ENCODE measurements at places on chromosomes 6 and 20.

DNA sequence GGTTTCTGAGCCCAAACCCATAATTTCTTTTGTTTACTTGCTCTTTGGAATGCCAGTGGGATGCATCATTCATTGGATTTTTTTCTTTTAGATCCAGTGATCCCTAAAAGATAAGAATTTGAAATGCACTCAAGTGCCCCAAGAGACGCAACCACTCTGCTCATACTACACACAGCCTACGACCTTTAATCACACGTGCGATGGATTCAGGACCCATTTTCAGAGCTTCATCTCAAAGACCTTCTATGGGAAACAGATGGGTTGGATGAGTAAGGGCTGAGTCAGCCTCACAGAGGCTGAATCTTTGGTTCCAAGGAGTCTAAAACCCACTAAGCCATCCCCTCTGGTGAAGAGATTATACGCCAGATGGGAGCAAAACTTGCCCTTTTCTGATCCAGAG, 265.5 kb upstream of the EXOC2 start:
- DNase-seq, result no peak

DNA sequence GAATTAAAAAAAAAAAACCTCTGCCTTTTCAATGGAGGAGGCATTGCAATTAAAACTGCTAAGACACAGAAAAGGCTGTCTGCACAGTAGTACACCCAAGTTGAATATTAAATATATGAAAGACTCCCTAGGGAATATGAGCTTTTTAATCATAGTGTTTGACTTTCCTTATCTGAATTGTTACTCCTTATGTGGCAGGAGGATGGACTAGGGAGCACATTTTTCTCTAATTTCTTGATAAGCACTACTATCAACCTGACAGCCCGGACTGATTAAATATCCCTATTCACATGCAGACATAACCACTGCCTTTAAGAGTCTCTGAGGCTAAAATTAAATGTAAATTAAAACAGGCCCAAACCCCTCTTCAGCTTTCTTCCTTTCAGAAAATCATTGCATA, 428.6 kb upstream of the GJE1 start:
- DNase-seq, result no peak

DNA sequence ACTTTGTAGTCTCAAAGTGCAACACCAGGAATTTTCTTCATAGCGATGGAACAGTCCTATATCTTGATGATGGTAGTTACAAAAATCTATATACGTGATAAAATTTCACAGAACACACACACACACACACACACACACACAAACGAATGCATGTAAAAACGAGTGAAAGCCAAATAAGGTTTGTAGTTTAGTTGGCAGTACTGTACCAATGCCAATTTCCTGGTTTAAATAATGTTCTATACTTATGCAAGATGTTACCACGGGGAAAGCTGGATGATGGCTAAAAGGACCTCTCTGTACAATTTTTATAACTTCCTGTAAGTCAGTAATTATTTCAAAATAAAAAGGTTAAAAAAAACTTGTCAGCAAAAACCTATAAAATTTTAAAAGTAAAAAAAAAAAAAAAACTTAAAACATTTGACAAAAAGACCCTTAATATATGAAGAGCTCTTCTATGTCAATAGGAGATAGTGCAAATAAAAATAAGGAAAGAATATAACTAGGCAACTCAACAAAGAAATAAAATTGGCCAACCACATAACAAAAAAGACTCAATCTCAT, 37.6 kb downstream of the PDSS2 start:
- DNase-seq, result no peak

DNA sequence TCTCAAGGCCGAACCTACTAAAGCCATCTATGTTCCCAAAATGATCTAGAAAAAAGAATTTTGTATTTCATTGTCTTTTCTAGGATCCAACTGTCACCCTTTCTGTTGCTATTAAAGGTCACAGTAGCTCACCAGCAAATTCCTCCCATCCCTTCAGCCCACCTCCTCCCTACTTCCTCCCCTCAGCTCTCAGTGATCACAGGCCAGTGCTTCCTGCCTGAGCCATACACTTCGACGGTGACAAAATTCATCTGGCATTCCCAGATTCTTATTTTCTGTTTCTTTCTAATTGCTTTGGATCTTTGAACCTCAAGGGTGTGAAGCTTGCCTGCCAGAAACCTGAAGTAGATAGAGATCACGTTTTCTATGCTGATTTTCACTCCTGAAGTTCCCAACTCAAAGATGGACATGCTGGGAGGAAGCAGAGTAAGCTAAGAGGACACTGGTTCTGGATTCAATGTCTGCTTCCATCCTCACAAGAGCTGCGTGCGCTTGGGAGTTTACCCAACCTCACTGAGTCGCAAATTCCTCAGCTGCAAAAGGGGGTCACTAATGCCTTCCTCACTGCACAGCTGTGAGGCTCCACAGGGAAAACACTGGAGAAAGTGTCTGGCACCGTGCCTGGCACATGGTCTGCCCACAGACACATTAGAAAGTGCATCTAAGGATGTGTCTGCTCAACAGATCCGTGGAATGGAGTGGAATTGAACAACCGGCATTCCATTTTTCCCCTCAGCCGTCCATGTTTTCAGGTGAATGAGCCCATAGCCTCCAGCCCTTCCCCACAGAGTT, 34.5 kb downstream of the MDGA1 start:
- DNase-seq, result no peak

- DNase-seq, result no peak
Measured at GRCh38 chr20:62916703-62917476, 9.4 kb downstream of the DIDO1 start.

- DNase-seq, result no peak
Measured at GRCh38 chr20:11912013-11912658, 5.6 kb upstream of the BTBD3 start.

DNA sequence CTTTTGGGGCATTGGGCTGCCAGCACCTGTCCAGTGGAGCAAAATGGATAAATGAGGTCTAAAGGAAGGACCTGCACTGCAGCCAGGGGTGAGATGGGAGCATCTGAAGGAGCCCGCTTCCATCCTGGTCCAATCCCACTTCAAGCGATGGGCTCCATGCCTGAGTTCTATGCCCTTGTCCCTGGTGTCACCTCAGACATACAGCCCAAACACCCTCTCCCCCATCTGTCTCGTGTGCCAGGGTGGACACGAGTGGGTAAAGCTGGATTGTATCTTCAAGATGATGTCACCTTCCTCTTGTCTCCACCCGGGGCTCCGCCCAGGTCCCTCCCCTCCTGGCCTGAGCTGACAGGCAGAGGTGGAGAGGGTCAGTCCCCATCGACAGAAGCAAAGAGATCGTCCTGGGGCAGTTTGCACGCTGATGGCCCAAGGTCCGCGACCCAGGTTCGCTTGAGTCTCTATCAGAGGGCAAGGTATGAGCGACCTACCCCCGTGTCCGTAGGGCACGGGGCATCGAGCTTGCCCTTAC, 544 bp downstream of the SMIM29 start:
- DNase-seq, result no peak

DNA sequence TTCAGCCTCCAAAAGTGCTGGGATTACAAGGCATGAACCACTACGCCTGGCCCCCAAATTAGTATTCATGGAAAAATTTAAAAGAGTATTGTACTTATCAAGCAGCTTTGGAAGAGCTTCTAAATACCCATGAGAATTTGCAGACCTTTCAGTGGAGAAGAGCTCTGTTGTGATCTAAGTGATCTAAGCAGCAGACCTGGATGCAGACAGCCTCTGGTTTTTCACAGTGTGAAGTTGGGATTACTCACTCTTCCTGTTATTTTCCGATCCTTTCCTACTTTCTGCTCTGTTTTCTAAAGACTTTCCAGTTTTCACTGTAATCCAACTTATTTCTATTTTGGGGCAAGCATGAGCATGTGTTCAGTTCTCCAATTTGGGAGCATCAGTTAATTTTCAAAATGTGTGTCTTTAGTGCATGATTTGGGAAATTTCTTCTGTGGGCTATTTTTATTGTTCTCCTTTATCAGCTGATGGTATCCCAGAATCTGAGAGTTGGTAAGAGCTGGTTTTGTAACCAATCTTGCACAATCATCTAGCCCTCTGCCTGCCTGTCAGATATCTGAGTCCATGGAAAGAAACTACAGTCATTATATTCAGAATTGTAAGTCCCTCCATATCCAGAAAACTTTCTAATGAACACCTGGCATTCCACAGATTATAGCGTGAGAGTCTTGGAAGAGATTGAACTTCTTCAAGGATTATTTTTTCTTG, 207.7 kb upstream of the DTNBP1 start:
- DNase-seq, result no peak

GRCh38 chr20:5996765-5997164, 46.3 kb downstream of the MCM8 start:
- no peak for DNase-seq

GRCh38 chr20:7708112-7708511, 232.1 kb downstream of the HAO1 start:
- no peak for DNase-seq

DNA sequence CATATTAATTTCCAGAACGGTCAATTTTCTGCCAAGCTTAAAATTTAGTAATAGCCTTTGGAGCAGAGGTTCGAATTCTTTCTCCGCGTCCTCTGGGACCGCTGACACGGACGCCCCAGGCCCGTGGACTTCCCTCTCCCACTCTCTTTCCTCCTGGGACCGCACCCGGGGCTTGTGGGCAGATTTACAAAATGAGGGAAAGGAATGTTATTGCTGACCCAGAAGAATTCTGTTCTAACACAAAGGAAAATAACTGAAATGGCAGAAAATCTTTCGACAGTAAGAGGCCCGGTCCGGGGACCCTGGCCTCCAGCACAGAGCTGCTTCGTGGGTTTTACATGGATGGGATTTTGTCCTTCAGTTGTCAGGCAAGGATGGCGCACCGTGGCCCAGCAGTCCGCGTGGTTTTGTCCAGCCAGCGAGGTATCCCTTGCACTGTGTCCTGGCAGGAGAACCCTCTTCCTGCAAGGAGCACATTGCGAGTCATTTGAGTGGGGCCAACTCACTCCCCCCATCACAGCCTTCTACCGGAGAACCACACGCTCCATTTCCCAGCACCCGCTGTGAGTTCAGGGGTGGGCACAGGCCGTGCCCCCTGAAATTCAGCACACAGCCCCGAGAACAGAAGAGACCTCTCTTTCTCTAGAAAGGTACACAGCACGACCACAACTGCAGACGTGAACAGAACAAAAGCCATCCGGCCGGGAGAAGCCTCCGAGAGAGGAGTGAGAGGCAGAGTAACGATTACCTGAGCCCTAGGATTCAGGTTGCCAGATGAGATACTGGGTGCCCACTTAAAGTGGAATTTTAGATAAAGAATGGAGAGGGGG, 106.0 kb upstream of the AFDN start:
- DNase-seq, result no peak

DNA sequence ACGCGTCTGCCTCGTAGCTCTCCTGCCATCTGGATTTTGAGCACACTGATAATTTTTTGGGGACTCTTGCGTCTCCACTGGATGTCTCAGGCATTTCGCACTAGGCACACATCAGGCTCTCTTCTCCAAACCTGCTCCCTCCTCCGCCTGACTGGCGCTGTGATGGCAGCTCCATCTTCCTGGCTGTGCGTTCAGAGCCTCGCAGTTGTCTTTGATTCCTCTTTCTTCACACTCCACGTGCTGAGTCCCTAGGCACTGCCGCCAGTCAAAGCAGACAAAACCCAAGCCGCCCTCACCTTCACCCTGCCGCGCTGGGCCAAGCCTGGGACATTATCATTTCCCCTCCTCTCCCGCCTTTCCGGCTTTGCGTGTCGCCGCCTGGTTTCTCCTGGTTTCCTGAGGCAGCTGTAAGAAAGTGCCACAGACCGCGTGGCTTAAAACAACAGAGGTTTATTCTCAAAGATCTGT, 778 bp downstream of the PSMG4 start:
- no peak for DNase-seq

DNA sequence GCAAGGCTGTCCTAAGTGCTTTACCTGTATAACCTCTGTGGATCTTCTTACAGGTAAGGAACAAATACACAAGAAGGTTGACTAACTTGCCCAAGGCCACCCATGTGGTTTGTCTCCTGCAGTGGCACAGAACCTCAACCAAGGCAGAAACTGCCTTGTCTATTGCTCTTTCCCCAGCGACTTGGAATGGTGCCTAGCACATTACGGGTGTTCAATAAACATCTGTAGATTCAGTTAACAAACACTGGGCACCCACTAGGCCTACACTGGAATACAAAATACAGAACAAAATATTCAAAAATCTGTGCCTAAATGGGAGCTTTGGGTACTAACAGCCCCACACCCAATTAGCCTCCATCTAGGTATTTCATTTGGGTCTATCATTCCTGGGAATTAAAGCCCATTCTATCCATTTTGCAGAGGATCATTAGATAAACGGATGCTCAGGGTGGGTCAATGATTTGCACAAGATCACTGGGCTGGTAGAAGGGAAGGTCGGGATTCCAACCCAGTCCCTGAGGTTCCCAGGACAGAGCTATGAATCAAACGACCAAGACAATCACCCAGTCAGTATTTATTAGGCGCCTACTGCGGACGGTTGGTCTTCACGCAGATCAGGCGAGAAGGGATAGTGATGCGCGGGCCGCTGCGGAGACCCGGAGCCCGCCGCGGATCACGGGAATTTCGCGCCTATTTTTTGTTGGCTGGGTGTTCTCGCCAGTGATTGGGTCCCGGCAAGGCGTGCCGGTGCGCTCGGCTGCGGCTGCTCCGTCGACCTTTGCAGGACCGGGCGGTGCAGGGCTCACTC, at the start of gene STK35:
STK35 (plus strand) TSS at position 771 of the 808 bp plus-strand sequence. CDS start 55 bp downstream, outside the sequence.
- no peak for DNase-seq

DNA sequence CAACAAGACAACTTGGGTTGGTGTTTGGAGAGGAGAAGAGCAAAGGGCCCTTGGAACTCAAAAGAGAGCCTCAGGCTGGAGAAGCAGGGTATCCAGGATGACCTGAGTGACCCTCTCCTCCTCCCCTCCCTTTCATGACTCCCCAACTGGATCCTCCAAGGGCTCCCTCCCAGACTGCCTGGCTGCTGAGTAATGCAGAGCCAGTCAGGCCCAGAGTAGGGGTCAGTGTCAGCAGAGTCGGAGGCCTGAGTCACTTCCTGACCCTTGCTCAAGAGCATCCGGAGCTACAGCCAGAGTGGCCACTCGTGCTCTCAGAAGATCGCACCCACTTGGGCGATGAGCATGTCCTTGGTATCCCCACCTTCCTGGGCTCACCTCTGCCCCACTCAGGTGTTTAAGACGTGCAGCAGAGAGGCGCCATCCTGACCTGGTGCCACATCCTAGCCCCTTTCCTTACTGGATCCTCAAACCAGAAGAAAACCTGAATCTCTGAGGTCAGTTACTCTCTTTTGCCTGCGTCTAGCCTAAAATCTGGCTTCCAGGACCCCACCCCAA, 2.8 kb upstream of the MAPK13 start:
- DNase-seq, result no peak

DNA sequence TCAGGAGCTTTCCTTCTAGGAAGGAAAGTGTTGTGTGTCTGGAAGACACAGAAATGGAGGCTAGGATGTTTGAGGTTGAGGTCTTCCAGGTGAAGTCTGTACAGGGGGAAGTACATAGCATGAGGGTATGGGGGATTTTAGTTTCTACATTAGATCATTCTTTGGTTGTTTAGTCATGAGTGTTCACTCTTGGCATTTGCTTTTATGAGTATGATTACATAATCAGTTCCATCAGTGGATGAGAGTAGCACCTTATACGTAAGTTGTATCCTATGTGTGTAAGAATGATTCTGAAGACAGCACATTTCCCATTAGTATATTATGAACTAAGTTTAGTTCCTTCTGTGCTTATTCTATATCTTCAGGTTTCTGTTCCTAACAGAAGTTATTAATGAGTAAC, 1.9 kb downstream of the CDYL start:
- no peak for DNase-seq
